Activated T-helper 1 cell treated with anti-CD3 and anti-CD28 coated beads, Interleukin-2, amount 50 U/mL, for 16 hours (primary cell): ENCODE measurements at places on chromosomes 5 and 9.

DNA sequence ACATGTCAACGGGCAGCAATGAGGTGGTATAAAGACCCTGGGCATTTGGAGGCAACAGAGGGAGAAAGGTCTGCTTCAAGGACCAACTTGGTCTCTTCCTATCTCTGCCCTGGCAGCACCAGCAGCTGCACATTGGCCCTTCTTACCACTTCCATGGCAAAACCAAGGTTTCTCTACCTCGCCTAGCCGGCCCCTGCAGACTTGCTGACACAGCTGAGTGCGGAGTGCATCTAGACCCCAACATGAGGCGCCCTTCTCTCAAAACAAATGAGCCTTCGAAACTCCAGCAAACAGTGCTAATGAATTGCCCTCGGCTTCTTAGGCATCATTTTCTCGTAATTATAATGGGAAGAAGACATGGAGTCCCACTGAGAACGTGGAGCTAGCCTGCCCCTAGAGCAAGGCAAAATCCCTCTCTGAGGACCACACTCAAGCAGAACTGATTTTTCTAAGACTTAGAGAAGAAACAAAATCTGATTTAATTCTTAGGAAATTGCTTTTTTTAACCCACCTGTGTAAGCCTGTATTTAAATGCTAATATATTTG, 42.1 kb downstream of the KCNMB1 start:
- DNase-seq: no peak

- DNase-seq: no peak
Observed at GRCh38 chr5:114407783-114408182, 45.9 kb downstream of the KCNN2 start.

GRCh38 chr5:65121880-65122436, 353.2 kb downstream of the CWC27 start:
- no peak for DNase-seq

- no peak for DNase-seq
Observed at GRCh38 chr9:84817038-84817437, 147.5 kb downstream of the NTRK2 start.

- no peak for DNase-seq
Observed at GRCh38 chr5:4866131-4866659, 273.9 kb upstream of the ADAMTS16 start.

DNA sequence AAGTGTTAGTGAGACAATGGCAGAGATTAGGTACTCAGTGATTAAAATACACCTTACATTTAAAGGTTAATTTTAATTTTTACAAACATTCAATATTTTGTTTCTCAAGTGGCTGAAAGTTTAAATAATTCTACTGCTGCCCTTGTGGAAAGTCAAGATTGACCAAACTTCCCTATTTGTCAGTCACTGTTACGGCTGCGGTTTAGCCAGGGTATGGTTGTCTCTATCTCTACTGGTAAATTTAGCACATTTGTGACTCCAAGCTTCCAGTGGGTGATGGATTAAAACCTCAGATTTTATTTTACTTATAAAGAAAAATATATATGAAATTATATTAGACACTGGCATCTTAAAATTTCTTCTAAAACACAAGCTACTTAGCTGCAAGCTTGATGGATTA, 368.4 kb downstream of the CDH18 start:
- DNase-seq: no peak

- DNase-seq: no peak
Observed at GRCh38 chr9:96441798-96442445, 8.0 kb upstream of the HABP4 start.
